A549 treated with AZD2906 at 1 μM for 4 hours (cell line): ENCODE measurements at places on chromosomes 13 and 19. TPM values are rescaled to one million over a fixed set of nuclear protein-coding genes. Genes with fewer than 3 reads are reported as not detected.

The PRODH2 gene
- total RNA-seq: 0.14 to 0.56 TPM (median 0.23 TPM) in 5 replicates

The PSG1 gene
- 0.16 to 0.40 TPM (median 0.21 TPM) in 5 replicates for total RNA-seq

The ZNF135 gene
- total RNA-seq: not detected in 5 replicates

The CCDC122 gene
- 2.2 to 3.2 TPM (median 2.9 TPM) in 5 replicates for total RNA-seq

The ZSCAN5C gene
- total RNA-seq: not detected in 5 replicates

The SULT2A1 gene
- total RNA-seq: 0.06 TPM in 2 of 5 replicates, not detected in the others

The SELENOV gene
- not detected in 5 replicates for total RNA-seq

The METTL21C gene
- total RNA-seq: not detected in 5 replicates

The SPIB gene
- total RNA-seq: 0.06 to 0.27 TPM (median 0.24 TPM) in 5 replicates

The HSPH1 gene
- 80.8 to 100.0 TPM (median 84.7 TPM) in 5 replicates for total RNA-seq

The IGFL2 gene
- 0.37 to 0.86 TPM (median 0.56 TPM) in 5 replicates for total RNA-seq

The CYP4F8 gene
- not detected in 5 replicates for total RNA-seq

The CEACAM1 gene
- 1.7 to 2.3 TPM (median 2.0 TPM) in 5 replicates for total RNA-seq

The MAG gene
- total RNA-seq: 0.03 to 0.10 TPM in 2 of 5 replicates, not detected in the others

The WDR62 gene
- 21.3 to 28.1 TPM (median 25.4 TPM) in 5 replicates for total RNA-seq

The FGF22 gene
- total RNA-seq: 0.46 to 0.82 TPM (median 0.66 TPM) in 5 replicates

The NALCN gene
- total RNA-seq: 3.1 to 4.2 TPM (median 3.9 TPM) in 5 replicates

The SIAH3 gene
- not detected in 5 replicates for total RNA-seq

The LGALS14 gene
- total RNA-seq: not detected in 5 replicates

The ZNF560 gene
- not detected in 5 replicates for total RNA-seq

The GJB6 gene
- 0.02 to 0.14 TPM in 2 of 5 replicates, not detected in the others for total RNA-seq

The APLP1 gene
- 70.1 to 97.9 TPM (median 93.9 TPM) in 5 replicates for total RNA-seq
